Activated CD4-positive, alpha-beta T cell treated with anti-CD3 and anti-CD28 coated beads for 1 hour (primary cell): ENCODE measurements at places on chromosomes 4 and X.

DNA sequence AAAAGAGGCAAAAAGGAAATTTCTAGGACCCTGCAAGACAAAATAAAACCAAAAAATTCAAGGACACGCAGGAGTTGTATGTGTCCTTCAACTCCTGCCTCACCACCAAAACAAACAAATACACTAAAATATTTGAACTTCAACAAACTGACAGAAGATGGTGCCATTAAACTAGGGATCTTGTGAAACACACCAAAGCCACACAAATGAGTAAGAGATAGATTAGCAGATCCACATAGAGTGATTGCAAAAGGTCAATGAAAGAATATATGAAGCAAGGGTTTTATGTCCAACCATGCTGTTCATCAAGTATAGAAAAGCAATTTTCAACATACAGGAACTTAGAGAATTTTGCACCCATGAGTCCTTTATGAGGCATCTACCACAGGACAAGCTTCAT lies 40.1 kb upstream of the SCML1 start:
- DNase-seq: no peak

DNA sequence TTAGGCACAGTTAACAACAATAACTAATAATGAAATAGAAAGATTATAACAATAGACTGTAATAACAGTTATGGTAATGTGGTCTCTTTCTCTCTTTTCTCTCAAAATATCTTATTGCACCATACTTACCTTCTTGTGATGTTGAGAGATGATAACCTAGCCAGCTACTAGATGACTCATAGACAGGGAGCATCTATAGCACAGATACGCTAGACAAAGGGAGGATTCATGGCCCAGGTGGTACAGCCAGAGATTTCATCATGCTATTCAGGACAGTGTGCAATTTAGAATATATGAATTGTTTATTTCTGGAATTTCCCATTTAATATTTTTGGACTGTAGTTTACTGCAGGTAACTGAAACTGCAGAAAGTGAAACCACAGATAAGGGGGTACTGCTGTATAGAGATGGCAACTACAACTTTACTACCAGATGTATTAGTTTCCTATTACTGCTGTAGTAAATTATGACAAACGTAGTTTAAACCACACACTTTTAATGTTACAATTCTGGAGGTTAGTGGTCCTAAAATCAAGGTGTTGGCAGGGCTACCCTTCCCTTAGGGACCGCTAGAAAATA lies 41.8 kb upstream of the MAGED1 start:
- no peak for DNase-seq

- no peak for DNase-seq
Observed at GRCh38 chr4:10188400-10189004, 71.9 kb upstream of the WDR1 start.

DNA sequence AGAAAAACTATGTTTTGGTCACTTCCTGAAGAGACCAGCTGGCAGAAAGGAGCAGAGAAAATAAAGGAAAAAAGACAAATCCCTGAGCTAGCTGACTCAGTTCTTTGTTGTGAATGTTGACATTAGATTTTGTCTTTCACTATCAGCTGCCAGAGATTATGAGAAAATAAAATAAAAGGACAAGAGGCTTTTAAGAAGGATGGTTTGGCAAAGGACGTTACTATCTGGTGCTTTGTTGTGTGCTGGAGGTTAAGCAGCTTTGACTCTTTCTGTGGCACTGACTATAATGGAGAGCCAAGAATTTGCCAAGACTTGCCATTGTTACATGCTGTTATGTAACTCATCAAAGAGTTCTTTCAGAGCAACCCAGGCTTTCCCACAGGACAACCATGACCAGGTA lies 12.1 kb downstream of the ASB5 start:
- DNase-seq: no peak

DNA sequence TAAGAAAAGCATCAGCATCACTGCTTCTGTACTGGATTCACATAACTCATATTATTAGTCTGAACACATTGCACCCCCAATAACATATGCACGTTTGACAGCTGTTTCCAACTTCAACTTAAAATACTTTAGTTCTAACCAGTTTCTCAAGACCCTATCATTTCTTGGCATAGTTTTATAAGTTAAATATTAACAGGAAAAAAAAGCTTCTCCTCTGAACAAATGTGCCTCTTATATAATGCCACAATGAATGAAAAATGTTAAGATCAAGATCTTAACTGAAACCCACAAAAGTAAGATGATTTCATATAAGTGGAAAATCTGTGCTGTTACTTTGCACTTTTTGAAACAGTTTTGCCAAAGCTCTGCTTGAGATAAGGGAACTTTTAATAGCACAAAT lies 652.8 kb upstream of the FAM241A start:
- no peak for DNase-seq

GRCh38 chrX:40152173-40152711 lies 54.5 kb upstream of the BCOR start:
- DNase-seq: no peak

GRCh38 chrX:1618689-1619088 lies 3.8 kb downstream of the ASMT start:
- DNase-seq: no peak

GRCh38 chrX:96721354-96721753 lies 36.7 kb downstream of the DIAPH2 start:
- no peak for DNase-seq

GRCh38 chr4:98260047-98260578 lies 1.1 kb upstream of the RAP1GDS1 start:
- peak; percentile 15 for DNase-seq

DNA sequence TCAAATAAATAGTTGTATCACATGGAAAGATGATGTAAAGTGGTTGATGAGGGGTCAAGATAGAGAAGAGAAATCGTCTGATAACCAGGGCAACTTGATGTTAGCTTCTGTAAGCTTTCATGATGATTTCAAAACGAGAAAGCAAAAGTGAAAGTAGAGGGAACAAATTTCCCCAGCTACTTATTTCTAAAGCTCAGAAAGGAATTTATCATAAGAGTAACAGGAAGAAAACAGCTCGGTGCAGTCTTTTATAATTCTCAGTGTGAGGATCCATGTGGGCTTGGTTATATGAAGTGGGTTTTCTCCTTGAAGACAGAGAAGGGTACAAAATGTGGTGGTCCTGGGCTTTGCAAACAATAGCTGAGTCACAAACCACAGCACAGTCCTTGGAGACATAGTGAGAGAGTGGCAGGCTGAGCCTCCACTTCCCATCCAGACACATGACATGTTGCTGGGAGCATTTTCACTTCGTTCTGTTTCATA lies 32.1 kb upstream of the GLRA2 start:
- no peak for DNase-seq

DNA sequence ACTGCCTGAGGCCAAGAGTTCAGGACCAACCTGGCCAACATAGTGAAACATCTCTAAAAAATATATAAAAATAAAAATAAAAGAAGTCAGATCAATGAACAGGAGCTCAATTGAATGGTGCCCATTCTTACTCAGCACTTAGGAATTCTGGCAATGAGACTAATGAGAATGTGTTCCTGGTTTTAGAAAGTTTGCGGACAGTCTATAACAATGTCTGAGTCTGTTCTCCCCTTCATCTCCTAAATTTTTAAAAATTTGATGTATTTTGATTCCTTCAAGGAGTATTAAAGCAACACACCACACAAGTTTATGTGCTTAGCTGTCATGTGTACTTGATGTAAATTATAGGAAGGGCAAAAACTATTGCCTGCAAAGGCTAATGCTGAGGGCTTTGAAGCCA lies 30.6 kb upstream of the KCNIP4 start:
- no peak for DNase-seq

DNA sequence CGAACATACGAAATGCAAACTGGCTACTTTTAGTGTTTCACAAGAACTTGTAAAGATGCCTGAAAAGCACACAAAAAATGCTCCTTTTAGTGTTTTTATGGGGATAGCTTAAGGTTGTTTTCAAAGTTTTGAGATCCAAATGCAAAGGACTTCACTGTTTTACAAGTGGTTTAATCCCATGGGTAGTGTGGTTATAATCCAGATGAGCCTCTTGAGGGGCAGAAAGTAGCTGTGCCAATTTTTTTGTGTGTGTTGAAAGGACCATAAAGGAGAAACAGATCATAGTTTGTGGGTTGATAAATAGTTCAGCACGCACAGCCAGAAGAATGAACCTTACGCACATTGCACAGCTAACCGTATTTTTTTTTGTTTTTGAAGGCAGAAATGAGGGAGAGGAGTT lies 126.9 kb upstream of the GIMD1 start:
- DNase-seq: no peak

DNA sequence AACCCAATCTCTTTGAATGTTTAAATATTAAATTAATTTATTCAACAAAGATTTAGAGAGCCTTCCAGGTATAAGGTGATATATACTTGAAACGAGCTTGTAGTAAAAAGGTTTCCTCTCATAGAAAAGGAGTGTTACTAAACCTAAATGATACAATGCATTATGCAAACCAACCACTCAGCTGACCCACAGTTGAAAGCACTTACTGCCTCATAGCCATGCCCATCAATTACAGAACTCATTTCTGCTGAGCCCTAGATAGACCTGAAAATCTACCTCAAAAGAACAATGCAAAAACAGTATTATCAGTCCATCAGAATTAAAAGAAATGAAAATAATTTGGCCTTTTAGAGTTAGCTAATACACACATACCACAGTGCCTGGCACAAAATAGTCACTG lies 75.4 kb downstream of the KCNIP4 start:
- DNase-seq: no peak

DNA sequence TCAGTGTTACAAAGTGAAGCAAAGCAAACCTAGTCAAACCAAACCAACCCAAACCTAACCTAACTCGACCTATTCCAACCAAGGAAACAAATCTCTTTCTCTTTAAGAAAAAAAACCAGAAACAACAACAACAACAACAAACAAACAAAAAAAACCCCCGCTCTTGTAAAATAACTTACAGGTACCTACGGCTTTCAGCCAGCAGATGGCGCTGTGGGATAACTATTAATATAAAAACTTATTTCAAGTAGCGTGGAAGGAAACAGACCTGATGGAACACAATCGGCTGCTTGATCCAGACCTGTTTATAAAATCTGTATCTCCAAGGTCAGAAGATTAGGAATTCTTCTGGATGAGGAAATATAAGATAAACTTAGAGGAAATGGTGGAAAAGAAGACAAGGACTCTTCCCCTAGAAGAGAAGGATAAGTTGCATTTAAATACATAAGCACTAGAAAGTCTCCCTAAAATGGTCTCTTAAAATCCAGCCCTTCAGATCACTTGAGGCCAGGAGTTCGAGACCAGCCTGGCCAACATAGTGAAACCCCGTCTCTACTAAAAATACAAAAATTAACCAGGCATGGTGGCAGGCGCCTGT lies 34.4 kb upstream of the CDKL5 start:
- DNase-seq: peak; percentile 35

- DNase-seq: no peak
Observed at GRCh38 chrX:151870602-151871001, 42.1 kb upstream of the MAGEA4 start.

DNA sequence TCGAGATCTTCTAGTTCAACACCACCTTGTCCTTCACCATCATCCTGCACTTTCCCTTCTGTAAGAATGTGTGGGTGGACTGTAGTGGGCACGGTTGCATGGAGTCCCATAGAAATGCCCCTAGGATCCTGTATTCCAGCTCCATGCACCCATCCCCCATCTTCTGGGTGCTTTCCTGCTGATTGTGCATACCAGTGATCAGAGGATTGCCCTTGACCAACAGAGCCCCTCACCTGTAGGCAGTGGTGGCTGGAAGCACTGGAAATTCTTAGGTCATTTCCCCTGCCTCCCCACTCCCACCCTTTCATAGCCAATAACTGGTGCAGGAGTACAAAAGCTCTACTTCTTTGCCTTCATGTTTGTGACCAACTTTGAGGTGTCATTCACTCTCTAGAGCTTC lies 213.4 kb upstream of the ARSJ start:
- DNase-seq: no peak

GRCh38 chr4:837772-838171 lies 11.8 kb upstream of the CPLX1 start:
- DNase-seq: no peak

- no peak for DNase-seq
Observed at GRCh38 chr4:38562751-38563198, 101.2 kb upstream of the KLF3 start.

DNA sequence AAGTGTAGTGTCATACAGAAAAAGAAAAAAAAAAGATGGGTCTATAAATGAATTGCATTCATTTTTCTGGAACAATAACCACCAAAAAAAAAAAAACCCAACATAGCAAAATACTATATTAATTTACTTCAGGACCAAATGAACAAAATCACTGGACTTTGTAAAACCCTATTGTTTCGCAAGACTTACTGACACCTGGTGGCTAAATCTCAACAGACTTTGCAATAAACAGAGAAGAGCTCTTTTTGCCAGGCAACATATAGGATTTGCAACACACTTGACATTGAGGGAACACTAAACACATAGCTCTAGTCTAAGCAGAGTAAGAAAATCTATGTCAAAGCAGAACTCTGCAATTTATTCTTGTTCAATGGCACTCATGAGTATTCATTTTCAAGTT lies 990.2 kb downstream of the STPG2 start:
- no peak for DNase-seq

- no peak for DNase-seq
Observed at GRCh38 chr4:81634766-81635549, 163.3 kb upstream of the RASGEF1B start.

GRCh38 chrX:96889726-96890125 lies 6.0 kb downstream of the RPA4 start:
- no peak for DNase-seq

- DNase-seq: no peak
Observed at GRCh38 chr4:513327-513726, 14.3 kb downstream of the PIGG start.

DNA sequence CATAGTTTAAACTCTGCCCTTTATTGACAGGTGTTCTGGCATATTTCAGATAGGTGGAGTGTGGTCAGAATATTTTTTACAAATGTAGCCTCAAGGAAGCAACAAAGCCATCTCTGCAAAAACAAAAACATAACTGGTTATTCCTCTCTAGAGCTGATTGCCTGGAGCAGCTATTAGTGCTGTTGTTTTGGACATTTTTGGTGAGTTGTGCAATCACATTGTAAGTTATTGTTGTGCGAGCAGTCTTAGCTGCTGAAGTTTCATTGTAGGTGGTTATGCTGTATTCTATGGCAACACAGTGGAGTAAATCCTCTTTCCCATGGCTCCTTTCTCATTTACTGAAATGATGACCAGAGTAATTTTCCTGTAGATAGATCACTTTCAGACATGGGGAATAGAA lies 1413.0 kb downstream of the PCDH7 start:
- DNase-seq: no peak

DNA sequence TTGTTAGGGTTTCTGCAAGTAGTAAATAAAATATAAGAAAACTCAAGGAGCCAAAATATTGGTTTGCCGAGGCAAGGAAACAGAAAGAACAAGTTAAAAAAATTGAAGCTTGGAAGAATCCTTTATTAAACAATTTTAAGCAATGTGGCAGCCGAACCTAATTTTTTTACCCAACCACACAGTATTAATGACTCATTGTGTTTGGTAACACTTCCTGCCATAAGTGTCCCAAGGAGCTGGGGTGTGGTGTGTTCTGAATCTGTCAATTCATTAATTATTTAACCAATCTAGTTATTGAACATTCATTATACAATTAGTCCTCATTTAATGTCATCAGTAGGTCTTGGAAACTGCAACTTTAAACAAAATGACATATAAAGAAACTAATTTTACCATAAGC lies 19.3 kb upstream of the CPE start:
- DNase-seq: no peak
